ENCODE measurements at places on chromosomes 2 and 18.

DNA sequence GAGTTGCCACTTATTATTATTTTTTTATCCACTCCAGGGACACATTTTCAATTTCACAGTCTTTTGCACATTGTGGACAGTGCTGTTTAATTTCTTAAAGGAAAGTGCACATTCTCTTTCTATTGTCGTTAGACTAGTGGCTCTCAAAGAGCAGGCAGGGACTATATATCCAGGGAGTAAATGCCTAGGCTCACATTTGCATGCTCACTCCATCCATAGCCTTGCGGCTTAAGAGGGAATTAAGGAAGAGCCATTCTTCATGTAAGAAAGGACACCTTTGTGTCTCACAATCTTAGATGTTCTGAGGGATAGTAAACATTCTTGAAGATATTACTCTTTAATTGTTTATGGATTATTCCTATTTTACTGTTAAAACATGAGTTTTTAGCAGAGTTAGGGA lies 70.8 kb downstream of the FIGN start:
- no peak for DNase-seq

DNA sequence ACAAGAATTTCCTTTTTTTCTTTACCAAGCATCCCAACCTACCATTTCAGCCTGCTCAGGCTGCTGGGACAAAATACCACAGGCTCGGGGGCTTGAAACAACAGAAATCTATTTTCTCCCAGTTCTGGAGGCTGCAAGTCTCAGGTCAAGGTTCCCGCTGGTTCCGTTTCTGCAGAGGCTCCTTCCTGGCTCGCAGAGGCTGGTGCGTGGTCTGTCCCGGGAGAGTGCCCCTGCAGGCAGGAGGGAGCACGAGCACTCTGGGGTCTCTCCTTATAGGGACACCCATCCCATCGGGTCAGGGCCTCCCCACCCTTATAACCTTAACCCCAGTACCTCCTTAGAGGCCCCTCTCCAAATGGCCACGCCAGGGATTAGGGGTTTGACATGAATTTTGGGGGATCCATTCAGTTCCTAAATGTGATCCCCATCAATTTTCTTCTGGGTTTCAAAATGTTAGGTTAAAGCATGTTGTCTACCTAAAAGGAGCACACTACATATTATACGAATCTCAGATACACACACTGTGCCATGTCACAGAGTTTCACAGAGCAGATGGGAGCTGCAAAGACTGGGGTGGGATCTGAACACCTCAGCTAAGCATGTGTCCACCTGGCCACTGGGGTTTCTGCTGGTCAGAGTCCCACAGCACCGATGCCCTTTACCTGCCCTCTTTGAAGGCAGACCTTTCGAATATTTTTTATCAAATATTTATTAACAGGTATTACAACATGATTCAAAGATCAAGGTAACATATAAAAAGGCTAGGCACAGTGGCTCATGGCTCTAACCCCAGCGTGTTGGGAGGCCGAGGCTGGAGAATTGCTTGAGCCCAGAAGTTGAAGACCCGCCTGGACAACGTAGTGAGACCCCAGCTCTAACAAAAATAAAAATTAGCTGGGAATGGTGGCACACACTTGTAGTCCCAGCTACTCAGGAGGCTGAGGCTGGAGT lies 17.6 kb upstream of the ADI1 start:
- DNase-seq = no peak

DNA sequence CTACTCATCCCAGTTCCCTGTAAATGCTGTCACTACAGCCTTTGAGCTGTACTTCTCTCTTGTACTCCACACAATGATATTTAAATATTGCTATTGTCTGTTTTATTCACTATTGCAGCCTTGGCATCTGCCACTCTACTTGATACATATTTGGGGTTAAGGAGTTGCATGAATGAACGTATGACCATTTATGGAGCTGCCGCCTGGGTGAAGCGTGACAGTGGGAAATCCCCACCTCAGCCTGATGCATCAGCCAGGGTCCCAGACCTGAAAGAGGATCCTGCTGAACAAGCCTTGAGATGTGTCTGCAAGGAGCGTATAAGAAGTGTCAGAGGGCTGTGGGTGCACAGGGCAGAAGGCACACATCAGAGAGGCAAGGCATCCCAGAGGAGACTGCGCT lies 39.1 kb downstream of the MRPL35 start:
- no peak for DNase-seq

GRCh38 chr2:128545085-128545484 lies 226.4 kb upstream of the HS6ST1 start:
- no peak for DNase-seq

GRCh38 chr18:7177116-7177744 lies 53.7 kb upstream of the LRRC30 start:
- no peak for DNase-seq

DNA sequence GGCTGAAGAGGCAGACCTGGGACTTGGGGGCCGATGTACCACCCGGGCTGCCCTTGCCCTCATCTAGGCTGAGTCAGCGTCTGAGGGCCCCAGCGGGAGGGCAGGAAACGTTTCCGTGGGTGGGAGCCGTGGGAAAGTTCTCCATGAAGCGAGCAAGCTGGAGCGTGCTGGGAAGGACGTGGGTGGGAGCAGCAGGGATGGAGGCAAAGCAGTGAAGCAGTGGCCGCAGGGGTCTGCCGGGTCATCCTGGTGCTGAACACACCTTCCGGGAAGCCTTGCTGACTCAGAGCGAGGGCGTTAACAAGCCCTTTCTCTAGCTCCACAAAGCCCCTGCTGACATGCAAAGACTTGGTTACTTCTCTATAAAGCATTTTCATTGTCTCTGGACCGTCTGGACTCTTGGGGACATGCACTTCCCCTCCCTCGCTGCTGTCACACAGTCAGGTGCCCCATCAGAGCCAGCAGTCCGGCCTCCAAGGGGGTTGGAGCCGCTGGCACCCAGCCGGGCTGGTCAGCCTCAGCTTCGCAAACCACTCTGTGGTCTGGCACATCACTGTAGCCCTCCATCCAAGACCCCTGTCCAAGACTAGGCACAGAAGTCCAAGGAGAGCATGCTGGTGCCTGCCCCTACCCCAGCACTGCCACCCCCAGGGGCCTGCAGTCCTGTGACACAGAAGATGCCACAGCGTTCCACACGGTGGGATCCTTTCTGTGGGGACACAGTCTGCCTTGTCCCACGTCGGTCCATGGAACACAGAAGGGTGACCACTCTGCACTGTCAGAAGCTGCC lies 115.1 kb upstream of the GPC1 start:
- no peak for DNase-seq

- no peak for DNase-seq
Measured at GRCh38 chr2:213122725-213123124, 28.7 kb downstream of the IKZF2 start.

DNA sequence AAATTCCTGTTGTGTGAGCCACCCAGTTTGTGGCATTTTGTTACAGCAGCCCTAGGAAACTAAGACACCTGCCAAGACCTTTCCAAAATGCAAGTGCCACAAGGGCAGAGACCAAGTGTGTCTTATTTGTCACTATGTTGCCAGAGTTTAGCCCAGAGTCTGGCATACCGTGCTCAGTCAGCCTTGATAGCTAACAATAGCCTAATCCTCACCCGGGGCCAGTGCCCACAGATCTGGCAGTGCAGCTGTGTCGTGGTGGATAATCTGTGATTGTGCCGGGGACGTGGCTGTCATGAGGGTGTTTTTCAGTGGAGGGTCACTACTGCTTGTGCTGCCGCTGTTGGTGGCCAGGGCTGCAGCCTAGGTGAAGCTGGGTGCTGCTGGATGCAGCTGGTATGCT lies 53.5 kb downstream of the MEP1B start:
- no peak for DNase-seq

GRCh38 chr2:157336137-157337010 lies 10.8 kb upstream of the ERMN start:
- no peak for DNase-seq

DNA sequence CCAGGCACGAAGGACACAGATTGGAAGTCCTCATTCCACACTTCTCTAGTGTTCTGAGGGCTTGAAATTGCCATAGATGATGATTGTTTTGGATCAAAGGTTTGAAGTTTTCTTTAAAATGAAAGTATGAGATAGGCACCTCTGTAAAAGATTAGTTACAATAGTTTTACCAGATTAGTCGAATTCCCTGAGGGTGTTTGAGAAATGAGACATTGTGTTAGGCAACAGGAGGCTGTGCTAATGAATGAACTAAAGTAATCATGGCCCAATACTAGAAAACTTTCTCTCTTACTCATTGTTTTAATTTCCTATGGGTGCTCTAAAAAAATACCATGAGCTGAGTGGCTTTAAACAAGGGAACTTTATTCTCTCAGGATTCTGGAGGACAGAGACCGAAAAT lies 421.7 kb downstream of the RNF144A start:
- no peak for DNase-seq

DNA sequence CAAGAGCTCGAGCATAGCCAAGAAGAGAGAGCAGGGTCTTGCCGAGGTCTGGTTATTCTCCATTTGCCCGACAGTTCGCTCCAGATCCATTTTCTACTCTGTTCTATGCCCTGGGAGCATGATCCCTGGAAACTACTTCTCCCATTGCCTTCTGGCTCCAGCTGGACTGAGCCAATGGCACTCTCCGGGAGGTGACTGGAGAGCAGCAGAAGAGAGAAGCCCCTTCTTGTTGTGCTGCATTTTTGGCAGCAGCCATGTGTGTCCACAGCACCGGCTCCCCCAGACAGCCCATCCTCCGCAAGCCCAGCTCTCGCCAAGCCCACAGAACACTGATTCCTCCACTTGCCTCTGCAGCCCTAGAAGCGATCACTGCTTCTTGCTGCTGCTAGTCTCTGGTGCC lies 345.5 kb downstream of the TNS1 start:
- DNase-seq = no peak

GRCh38 chr2:125581557-125581956 lies 1074.4 kb upstream of the GYPC start:
- no peak for DNase-seq

DNA sequence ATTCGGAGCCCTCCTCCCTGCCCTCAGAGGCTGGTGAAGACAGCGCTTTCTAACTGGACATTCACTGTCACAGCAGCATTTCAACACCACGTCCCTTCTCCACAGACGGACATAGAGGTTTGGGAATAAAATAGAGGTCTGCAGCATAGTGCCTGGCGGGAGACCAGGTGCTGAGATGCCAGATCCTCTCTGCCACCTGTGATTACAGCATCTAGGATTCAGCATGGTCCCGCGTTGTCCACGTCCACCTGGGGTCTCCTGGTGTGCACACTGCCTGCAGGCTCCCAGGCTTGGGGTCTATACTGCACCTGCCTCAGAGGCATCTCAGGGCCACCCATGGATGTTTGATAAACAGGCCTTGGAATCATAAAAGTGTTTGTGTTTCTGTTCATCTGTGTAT lies 175.5 kb downstream of the TMEM18 start:
- DNase-seq = no peak

GRCh38 chr18:23263551-23264235 lies 128.4 kb downstream of the CABLES1 start:
- no peak for DNase-seq

DNA sequence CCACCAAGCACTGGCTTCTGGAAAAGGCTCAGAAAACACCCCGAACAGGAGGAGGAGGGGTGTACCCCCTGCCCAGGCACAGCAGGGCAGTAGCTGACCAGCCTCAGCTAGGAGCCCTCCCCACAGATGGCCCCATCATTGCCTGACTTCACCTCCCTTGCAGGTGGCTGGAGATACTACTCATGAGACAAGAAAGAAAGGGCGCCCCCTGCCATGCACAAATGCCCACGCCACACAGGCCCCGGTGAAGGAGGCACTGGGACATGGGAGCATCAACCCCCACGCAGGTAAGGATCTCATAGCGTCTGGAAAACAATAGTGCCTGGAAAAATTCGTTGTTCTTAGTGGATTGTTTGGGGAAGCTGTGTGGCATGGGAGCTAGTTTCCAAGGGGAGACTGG lies 240.6 kb downstream of the TFCP2L1 start:
- no peak for DNase-seq

- DNase-seq = no peak
Measured at GRCh38 chr2:230052299-230052698, 16.4 kb downstream of the SLC16A14 start.

DNA sequence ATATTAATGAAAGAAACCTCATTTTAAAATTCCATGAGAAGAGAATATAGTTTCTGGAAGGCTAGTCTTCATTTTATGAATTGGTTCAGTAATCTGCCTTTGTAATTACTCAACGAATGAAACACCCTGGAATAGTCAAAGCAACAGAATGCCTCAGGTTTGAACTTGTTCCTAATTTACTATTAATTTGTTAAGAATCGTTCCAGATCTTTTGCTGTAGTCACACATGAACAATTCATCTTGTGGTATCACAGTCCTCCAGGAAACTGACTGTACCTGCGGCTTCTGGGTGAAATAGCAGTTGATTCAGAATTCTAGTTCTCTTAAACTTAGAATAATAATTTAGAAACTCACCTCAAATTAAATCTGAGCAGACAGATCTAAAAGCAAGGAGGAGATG lies 282.7 kb upstream of the MAP2 start:
- DNase-seq = no peak

- DNase-seq = no peak
Measured at GRCh38 chr2:200411831-200412230, 98.0 kb downstream of the KCTD18 start.

- no peak for DNase-seq
Measured at GRCh38 chr2:28404086-28404485, 11.4 kb downstream of the FOSL2 start.

- DNase-seq = no peak
Measured at GRCh38 chr2:231300020-231300721, 95.3 kb upstream of the B3GNT7 start.

GRCh38 chr2:16725549-16725948 lies 59.9 kb upstream of the CYRIA start:
- peak; percentile 78 for DNase-seq

GRCh38 chr2:145547620-145548019 lies 1027.7 kb upstream of the ZEB2 start:
- DNase-seq = no peak

GRCh38 chr2:160917850-160918249 lies 242.4 kb upstream of the TANK start:
- DNase-seq = no peak

- DNase-seq = no peak
Measured at GRCh38 chr2:217673627-217674026, 329.2 kb downstream of the TNS1 start.

- no peak for DNase-seq
Measured at GRCh38 chr2:128390991-128391630, 72.4 kb upstream of the HS6ST1 start.

DNA sequence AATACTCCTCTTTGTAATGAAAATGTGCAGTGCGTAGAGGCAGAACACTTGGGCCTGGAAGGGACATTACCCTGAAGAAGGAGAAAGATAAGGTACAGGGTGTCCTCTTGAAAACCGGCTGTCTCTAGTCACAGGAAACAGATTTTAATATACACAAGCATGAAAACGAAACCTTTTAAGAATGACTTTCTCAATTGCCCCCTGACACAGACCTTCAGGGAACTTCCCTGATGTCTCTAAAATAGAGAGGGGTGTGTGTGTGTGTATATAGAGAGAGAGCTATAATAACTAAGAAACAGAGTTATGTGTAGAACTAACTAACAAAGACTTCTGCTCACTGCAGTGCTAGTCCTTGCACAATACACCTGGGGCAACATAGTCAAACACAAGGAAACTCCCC lies 780.0 kb downstream of the CNTNAP5 start:
- no peak for DNase-seq

- DNase-seq = no peak
Measured at GRCh38 chr2:140422759-140423158, 1642.6 kb upstream of the NXPH2 start.

Measured in NCI-H187 treated with DMSO at 0.1 percent for 48 hours (cell line).